ENCODE measurements at places on chromosomes 4 and X.

- no peak for DNase-seq
Observed at GRCh38 chr4:6912441-6912840, 2.8 kb downstream of the TBC1D14 start.

- DNase-seq = no peak
Observed at GRCh38 chr4:20370274-20370673, 118.6 kb downstream of the SLIT2 start.

GRCh38 chr4:5033281-5033841 is 14.1 kb upstream of the CYTL1 start:
- no peak for DNase-seq

DNA sequence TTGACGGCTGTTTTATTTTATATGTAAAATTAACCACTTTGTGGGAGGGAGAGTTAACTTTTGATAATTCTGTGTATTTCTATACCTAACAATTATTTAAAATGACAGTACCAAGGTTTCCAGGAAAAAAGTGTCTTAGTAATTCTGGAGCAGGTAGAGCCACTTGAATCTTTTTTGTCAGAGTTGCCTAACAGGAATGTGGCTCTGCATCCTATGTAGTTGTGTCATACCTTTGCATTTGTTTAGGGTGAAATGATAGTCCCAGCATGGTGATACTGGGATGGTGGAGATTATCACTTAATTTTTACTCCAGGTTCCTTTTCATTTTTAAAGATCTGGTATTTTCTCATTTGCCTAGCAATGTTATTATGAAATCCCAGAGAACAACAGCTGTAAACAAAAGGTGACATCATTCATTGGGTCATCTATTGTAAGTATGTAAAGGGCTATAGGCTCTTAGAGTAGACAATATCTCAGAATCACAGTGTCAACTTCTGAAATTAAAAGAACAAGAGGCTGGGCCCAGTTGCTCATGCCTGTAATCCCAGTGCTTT is 9.6 kb downstream of the SGMS2 start:
- no peak for DNase-seq

DNA sequence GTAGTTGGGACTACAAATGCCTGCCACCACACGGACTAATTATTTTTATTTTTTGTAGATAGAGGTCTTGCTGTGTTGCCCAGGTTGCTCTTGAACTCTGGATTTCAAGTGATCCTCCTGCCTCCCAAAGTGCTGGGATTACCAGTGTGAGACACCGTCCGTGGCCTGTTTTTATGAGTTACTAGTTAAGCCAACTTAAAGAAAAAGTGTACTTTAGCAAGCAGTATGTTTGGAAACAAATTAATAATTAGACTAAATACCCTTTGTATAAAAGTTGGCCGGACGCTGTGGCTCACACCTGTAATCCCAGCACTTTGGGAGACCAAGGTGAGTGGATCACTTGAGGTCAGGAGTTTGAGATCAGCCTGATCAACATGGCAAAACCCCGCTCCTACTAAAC is 14.2 kb upstream of the PTPN13 start:
- DNase-seq = no peak

DNA sequence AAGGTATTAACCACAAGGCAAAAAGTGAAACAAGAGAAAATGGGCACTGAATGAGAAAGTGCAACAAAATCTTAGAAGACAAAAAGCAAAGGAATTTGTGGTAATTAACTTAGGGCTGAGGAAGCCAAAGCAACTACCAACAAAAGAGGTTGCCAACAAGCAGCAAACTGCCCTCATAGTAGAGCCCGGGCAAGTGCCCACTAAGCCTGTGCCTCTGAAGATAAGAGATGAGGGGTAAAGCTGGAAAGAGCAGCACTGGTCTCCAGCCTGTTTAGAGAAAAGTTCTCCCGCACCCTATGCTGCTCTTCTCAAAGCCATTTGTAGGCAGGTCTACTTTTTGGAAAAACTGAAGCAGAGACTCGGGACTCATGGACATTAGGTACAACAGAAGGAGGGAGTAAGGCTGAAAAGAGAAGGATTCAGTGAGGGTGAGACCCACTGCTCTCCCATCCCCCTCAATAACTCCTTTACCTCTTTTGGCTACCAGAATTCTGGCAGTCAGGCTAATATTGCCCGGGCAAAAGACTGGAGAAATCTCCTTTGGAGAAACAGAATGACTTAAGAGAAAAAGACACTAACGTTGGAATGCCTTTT is 29.6 kb upstream of the KCNE5 start:
- no peak for DNase-seq

- no peak for DNase-seq
Observed at GRCh38 chr4:22573641-22574040, 57.8 kb upstream of the ADGRA3 start.

GRCh38 chrX:46737041-46737440 is 21.9 kb downstream of the SLC9A7 start:
- DNase-seq = no peak

- DNase-seq = no peak
Observed at GRCh38 chr4:25859429-25860148, 3.2 kb downstream of the SEL1L3 start.

DNA sequence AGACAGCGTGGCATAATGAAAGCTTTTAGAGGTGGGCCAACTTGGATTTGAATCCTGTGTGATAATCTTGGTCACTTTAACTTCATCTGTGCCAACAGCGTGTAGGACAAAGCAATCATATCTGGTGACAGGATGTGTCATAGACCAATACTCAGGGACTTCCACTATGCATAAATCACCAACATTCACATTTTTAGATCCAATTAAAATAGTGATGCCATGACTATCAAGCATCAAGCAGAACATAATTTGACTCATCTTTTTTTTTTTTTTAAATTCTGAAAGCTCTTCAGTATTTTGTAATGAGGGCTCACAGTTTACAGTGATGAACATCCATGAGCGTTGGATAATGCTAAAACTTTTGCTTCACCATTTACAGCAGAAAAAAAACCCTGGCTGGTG is 27.3 kb upstream of the RAPGEF2 start:
- no peak for DNase-seq
